ENCODE measurements at places on chromosomes 16 and 17. TPM values are rescaled to one million over a fixed set of nuclear protein-coding genes. Genes with fewer than 3 reads are reported as not detected.

CD300E gene
- 0.09 TPM for polyA plus RNA-seq

MEIOC gene
- 1.9 TPM for polyA plus RNA-seq

KCNJ2 gene
- 2.5 TPM for polyA plus RNA-seq

TEX19 gene
- 0.09 TPM for polyA plus RNA-seq

SLC52A1 gene
- polyA plus RNA-seq, result 0.14 TPM

AANAT gene
- not detected for polyA plus RNA-seq

KRTAP2-2 gene
- polyA plus RNA-seq, result not detected

BMERB1 gene
- 37.0 TPM for polyA plus RNA-seq

TP53TG3B gene
- not detected for polyA plus RNA-seq

CACNA1H gene
- 14.6 TPM for polyA plus RNA-seq

TSNAXIP1 gene
- polyA plus RNA-seq, result 9.8 TPM

CTRB2 gene
- 0.09 TPM for polyA plus RNA-seq

GRCh38 chr17:333626-334396, 18.8 kb downstream of the RPH3AL start:
- DNase-seq, result no peak

DNA sequence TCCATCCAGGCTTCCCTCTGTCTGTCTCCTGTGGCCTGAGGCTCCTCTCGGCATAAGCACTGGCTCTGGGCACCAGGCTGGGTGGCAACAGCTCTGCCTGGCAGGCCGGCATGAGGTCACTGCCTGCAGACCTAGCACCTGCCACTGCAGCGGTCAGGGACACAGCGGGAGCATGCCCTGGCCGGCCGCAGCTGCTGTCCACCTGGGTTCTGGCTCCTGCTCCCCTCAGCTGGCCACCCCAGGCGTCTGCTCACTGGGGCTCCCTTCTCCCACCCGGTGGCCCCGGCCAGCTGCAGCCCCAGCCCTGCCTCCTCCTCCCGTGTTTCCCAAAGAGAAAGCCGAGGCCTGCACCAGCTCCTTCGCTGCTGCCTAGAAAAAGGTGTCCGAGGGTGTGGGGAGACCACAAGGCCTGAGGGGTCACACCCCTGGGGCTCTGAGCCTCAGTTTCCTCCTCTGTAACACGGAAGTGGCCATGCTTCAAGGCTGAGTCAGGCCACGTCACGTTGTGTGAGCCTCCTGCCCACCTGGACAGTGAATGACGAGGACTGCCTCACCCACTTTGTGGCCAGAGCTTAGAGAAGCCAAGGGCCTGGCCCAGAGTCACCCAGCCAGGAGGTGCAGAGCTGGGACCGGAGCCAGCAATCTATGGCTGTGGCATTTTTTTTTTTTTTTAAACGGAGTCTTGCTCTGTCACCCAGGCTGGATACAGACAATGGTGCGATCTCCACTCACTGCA, 6.7 kb downstream of the NTHL1 start:
- DNase-seq, result no peak

- DNase-seq, result no peak
Measured at GRCh38 chr16:58842156-58842555, 108.0 kb upstream of the GOT2 start.

DNA sequence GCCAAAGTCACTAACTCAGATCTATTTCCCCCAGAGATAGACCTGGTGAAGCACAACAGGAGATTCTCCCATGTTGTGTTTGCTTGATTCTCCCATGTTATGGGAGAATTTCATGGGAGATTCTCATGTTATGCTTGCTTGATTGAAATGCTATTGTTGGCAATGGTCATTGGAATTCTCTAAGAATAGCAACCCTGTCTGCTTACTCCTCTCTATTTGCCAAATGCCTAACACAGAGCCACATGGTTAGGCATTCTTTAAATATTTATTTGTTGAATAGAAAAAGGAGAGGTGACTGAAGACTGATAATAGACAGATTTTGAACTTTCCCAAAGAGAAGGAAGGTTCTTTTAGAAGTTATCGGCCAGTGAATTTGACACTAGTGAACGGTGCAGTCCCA, 111.5 kb upstream of the MPHOSPH6 start:
- no peak for DNase-seq

GRCh38 chr16:84369938-84370627, 1.7 kb downstream of the ATP2C2 start:
- no peak for DNase-seq

DNA sequence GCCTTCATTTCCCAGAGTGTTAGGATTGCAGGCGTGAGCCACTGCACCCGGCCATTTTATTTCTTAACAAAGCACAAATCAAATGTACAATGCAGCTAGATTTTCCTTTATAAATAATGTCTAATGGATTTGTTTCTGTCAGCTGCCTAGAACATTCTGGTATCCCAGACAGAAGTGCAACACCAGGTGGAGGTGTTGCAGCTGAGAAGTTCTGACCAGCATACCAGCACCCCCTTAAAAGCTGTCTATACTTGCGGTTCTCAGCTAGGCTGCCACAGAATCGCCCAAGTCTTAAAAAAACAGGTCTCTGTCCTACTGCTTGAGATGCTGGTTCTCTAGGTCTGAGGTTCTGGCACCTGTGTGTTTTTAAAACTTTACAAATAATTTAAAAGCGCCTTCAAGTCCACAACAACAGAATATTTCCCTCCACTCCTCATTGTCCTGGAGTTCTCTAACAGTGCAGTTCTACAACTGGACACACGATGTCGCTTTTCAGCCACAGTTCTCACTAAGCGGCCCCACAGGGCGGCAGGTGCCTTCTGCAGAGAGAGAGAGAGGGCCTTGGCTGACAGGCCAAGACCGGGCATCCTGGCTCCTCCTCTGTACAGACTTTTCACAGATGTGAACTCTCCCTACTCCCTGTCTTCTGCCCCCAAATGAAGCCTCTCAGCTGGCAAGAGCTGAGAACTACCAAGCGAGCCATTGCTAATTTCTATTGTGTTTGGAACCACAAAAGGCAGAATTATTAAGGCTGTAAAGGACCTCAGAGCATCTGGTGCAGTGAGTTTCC, 32.6 kb upstream of the MEOX1 start:
- no peak for DNase-seq

DNA sequence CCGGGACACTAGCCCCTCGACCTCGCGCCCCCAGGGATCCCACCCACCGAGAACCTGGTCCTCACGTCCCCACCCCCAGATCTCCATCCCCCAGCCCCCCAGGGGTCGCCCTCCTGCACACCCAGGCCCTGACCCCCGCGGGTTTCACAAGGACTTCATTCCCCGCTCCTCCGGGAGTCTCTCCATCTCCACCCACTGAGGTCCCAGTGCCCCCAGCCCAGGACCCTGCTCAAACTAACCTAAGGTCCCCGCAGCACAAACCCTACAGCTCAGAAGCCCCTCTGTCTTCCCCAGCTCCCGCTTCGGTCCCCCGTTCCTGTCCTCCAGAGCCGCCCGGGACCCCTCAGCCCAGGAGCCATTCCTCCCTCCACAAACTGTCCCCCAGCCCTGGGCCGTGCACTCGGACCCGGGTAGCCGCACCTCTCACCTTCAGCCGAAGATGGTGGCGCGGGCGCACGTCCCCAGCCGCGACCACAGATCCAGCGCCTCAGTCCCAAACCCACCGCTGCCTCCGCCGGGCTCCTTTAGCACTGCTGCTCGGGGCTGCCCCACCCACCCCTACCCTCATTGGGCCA, at the start of gene MYH10:
TSS of gene MYH10 (minus strand) at position 499 of the 575 bp plus-strand sequence. CDS start 7,479 bp downstream, outside the sequence.
- no peak for DNase-seq

GRCh38 chr16:75742424-75743047, 16.2 kb upstream of the CPHXL start:
- no peak for DNase-seq

- DNase-seq, result no peak
Measured at GRCh38 chr17:28396635-28397239, 9.3 kb downstream of the SLC46A1 start.

DNA sequence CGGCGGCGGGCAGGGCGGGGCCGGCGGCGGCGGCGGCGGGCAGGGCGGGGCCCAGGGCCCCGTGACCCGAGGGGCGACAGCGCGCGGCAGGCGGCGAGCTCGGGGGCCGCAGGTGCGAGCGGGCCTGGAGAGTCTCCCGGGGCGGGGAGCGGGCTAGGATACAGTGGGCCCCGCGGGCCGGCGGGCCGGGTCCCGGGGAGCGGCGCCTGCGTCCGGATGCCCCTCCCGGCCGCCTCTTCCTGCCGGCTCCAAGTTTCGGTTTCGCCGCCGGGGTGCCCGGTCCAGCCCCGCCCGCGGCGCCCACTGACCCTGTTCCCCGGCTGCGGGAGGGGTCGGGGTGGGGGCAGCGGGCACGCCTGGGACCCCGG, at the start of gene RNF213:
TSS of gene RNF213 (plus strand) at position 62 of the 368 bp plus-strand sequence. CDS start 2,830 bp downstream, outside the sequence.
- DNase-seq, result no peak

DNA sequence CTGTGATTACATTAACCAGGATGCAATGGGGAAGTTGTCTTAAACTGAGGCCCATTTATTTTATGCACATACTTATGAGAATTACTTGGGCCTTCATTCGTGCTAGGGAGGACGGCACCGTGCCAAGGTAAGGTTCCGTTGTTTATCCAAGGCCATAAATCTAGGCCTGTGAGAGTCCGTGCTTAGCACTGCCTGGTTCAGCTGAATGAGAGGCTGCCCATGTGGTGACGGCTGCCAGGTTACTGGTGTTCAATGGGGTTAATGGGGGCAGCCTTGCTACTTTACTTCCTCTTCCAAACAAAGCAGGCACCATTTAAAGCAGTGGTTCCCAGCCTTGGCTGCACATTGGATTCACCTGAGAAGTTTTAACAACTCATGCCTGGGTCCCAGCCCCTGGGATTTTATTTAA, 135.1 kb upstream of the NOL11 start:
- no peak for DNase-seq

- DNase-seq, result no peak
Measured at GRCh38 chr17:1493291-1493980, 950 bp upstream of the MYO1C start.

- DNase-seq, result no peak
Measured at GRCh38 chr16:4683255-4684057, 9.9 kb upstream of the NUDT16L1 start.

Measured in left renal pelvis (tissue), 4 donors.